ENCODE measurements at places on chromosomes 2 and 18. TPM values are rescaled to one million over a fixed set of nuclear protein-coding genes. Genes with fewer than 3 reads are reported as not detected.
A peak's percentile ranks its signal among the peaks of the same experiment; 100 is the strongest.

DNA sequence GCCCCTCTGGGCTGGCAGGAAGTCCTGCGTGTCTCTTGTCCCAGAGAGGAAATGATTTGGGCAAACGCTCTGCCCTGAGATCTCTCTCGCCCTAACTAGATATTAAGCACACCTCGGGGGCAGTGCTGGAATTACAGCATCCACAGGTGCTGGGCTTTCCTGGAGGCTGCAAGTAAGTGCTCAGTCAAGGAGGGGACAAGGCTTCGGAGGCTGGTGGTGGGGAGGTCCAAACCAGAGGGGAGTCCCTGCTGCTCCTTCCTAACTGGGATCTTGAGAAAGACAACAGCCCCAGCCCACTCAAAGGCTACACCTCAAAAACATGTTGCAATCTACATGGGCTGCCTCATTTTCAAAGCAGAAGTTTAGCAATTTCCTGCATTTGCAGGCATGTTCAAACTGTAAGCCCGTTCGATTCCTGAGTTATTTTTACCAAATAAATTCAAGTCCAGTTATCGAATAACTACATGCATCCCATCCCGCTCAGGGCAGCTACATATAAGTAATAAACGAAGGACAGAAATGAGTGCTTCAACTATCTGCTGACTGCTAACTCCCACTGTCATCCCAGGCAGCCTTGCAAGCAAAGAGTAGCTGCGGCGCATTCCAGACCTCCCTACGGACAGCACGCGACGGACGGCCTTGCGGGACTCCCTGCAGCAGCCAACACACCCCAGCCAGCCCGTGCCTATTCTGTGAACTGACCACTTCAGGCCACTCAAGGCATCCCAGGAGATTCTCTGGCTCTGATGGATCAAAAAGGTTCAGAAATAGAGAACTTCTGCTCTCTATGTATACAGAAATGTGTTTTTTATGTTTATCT is 27.5 kb downstream of the ZNF516 start:
- DNase-seq, result no peak

DNA sequence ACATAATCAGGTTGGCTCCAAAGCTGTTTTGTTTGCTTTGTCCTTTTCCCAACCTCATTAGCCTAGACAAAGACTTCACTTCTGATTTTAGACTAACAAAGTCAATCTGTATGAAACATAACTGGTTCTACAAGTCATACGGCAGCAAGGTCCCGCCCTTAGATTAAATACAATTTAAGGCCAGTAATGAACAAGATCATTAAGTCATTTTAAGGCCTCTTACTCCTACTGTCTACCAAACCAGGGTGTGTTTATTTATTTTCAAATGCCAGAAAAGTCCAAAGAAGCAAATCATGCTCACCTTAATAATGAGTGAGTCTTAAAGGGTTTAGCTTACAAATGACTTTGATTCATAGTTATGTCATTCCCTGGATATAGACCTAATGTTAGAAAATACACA is 148.4 kb upstream of the ACVR2A start:
- DNase-seq, result no peak

DNA sequence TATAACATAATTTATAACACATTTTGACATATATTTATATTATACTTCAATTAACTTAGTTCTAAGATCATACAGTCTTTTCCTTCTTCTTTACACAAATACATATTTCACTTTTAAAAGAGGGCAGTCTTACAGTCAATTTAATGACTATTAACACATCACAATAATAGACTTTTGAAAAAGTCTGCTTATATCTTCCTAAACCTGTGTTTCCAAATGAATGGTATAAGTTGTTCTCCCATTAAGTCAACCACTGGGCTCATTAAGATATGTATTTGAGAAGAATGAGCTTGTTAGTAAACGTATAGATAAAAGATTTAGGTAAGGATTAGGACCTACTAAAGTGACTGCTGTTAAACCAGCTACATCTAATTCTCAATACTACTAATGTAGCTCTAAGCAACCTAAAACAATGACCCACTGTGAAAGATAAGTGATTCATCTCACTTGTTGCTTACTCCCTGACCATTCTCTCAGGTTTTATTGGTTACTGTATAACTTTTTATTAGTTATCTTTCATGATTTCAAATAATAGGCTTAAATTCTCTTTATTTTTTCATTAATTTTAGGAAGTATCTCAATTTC is 27.0 kb downstream of the SLC40A1 start:
- no peak for DNase-seq

The RTN4 gene
- 86.9 TPM for total RNA-seq

DNA sequence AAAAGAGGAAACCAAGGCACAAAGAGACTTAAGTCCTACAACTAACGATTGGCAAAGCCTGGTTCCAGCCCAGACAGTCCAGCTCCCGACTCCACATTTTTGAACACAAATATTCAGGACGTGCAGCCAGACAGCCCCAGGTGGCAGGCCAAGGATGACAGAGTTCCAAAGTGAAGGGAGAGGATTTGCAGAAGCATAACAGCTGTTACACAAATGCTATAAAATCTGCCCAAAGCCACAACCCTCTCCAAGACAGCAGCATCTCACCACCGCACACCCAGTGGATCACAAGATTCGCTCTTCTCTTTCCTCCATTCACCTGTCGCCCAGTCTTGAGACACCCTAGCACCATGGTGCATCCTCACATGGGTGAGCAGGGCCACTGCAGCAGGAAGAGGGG is 227.1 kb upstream of the ID2 start:
- DNase-seq, result no peak

DNA sequence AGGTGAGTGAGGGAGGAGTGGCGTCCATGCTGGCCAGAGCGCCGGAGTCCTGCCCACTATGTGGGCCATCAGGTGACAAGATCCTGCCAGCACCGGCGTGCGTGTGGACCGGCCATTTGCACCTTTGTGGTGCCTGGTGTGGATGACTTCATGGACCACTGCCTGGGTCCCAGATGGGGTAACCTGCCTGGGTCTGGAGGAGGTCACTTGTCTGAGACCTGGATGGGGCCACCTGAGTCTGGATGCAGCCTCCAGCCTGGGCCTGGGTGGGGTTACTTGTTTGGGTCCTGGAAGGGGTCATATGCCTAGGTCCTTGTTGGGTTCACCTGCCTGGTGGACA is 299.6 kb downstream of the NDUFA10 start:
- no peak for DNase-seq

DNA sequence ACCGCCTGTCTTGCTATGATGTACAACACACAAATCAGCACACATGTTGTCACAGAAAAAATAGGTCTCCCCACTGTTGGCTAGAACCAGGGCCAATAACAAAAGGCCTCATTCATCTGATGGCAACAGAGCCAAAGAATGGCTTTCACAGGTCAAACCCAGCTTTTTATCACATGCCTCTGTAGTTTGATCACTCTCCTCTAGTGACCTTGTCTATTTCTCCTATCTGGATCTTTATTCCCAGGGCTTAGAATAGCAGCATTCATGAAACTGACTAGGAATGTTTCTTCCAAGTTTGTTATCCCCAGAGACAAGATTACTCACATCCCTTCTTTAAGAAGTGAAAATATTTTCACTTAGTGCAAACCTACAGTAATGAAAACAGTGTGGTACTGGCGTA is 285.8 kb upstream of the GYPC start:
- DNase-seq, result no peak

DNA sequence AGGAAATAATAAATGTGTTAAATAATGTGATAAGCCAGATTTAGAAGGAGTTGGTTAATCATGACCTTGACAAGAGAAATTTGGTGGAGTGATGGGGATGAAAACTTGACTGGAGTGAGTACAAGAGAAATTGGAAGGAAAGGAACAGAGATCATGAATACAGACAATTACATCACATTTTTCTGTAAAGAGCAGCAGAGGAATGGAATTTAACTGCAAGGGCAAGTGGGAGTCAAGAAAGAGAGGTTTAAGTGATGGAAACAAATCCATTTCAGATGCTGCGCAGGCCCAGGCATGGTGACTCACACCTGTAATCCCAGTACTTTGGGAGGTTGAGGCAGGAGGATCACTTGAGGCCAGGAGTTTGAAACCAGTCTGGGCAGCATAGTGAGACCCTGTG is 46.7 kb downstream of the ICA1L start:
- DNase-seq, result peak; percentile 40

The SCYGR4 gene
- not detected for total RNA-seq

- DNase-seq, result no peak
These were observed 2.3 kb downstream of the HSPD1 start for GRCh38 chr2:197497326-197497725.

DNA sequence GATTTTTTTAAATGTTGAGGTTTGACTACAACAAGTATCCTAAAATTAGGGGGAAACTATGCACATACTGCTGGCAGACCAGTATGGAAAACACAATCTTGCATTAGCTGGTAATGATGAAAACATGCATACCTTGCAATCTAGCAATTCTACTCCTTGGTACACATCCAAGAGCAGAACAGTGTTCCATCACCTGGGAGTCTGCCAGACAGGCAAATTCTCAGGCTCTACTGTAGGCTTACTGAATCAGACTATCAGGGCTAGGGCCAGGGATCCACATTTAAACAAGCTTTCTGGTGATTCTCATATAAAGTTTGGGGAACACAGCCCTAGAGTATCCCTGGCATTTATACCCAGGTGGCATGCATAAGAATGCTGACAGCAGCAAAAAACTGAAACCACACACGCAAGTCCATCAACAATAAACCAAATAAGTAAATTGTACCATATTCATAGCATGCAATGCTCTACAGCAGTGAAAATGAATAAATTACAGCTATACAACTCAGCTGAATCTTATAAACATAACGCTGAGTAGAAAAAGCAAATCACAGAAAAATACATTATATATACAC is 13.6 kb downstream of the CDH2 start:
- DNase-seq, result no peak

- no peak for DNase-seq
These were observed at the start of gene VIT for GRCh38 chr2:36696533-36696932. Gene VIT (plus strand): TSS chr2:36696707. CDS start chr2:36716371, 19,664 bp downstream.

The DES gene
- not detected for total RNA-seq

The PREPL gene
- 33.3 TPM for total RNA-seq

The TRIM43 gene
- total RNA-seq, result not detected

The ACP1 gene
- 127 TPM for total RNA-seq

DNA sequence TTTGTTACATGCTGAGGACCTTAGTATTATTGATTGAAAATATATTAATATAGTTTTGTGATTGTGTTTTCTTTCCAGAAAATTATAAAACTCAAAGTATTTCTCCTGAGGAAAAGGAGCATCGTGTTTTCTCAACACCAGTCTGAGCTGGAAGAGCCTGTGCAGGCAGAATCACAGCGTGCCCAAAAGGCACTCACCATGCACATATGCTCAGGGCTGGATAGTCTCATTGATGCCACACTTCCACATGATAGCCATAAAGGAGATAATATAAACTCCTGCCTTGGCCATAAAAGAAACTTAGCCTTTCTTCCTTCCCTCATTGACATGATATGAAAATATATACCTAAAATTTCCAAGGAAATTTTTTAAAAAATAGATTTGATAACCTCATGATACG is 4.0 kb downstream of the PDE1A start:
- DNase-seq, result no peak

DNA sequence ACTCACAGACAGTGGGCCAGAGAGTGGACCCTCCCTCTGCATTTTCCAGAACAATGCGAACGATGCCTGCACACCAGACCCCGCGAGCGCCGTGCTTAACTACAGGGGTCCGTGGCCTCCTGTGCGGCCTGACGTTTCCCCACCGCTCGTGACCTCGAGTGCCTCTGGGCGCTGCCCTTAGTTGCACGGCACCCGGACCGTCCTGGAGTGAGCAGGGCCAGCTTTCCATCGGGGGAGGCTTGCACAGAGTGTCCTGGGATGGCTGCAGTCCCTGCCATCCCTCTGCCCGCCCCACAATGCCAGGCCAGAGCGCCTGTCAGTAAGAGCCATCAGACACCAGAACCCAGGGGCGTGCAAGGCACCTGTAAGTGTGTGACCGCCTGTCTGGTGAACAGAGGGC is 217.0 kb downstream of the TWIST2 start:
- DNase-seq, result no peak

The GALNT5 gene
- not detected for total RNA-seq

DNA sequence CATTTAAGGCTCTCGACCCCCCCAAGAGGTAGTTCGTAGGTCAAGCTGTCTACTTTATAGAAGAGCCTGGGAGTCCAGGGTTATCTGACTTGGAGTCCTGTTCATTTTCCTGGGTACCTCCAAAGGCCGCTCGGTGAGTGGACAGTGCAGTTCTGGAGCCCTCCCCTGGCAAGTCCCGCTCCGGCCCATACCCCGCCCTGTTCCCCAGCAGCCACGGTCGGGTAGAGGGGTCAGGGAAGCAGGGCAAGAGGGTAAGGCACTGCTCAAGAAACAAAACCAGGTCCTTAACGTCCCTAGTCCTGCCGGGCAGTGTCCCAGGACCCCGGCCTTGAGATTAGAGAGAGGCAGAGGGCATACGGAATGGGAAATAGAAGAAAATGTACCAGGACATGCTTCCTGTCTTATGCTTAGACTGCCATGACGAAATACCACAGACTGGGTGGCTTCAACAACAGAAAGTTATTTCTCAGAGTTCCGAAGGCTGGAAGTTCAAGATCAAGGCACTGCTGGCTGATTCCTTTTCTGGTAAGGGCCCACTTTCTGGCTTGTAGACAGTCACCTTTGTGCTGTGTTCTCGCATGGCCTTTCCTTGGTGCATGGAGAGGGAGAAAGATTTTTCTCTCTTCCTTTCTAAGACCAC is 5.4 kb upstream of the HPCAL1 start:
- DNase-seq, result no peak

The STPG4 gene
- total RNA-seq, result 0.16 TPM

DNA sequence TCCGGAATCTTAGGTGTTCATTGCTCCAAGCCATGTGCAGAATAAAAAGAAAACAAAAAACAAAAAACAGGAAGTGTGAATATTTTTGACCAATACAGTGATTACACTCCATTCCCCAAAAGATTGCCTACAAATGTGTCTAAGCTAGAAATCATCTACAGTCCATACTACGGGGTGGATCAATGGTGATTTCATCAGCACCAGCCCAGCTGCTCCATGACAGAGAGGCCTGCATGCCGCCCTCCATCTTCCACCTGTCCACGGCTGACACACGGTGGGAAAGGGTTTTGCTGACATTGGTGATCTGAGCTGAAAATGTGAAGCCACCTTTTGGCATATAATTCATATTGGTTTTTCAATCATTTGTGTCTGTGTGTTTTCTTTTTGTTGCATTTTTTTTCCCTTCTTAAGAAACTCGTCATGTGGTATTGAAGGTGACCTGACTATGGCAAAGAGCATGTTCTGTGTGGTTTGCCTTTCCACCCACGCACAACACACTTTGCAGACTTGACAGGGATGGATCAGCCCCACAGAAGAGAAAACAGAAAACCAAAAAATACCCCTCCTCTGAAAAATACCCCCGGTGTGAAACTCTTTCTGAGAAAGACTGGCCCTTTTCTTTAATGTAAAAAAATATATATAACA is 533.1 kb downstream of the RNF144A start:
- DNase-seq, result peak; percentile 90

- no peak for DNase-seq
These were observed 118.4 kb downstream of the ALMS1 start for GRCh38 chr2:73503992-73504570.

DNA sequence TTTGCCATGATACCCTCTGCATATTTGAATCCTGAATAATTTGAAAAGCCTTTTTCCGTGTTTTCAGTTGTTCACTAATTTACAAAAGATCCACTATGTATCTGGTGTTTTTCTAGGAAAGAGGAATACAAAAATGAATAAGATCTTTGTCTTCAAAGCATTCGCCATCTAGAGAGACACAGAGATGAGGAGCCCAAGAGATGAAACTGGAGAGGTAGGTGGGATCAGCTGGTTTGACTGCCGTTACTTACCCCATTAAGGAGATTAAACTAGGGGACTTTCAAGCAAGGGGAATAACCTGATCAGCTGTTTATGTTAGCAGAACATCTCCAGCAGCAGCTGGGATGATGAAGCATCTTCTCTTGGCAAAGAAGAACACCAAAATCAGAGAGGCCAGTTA is 150.2 kb upstream of the SATB2 start:
- no peak for DNase-seq

The EFHD1 gene
- 0.31 TPM for total RNA-seq

Measured in activated CD4-positive, alpha-beta T cell treated with anti-CD3 and anti-CD28 coated beads, Interleukin-2, amount 10 ng/mL, durations not matched to agents 24 days and 14 days (primary cell).